ENCODE measurements at places on chromosomes 16 and 17. TPM values are rescaled to one million over a fixed set of nuclear protein-coding genes. Genes with fewer than 3 reads are reported as not detected.
A peak's percentile ranks its signal among the peaks of the same experiment; 100 is the strongest.

- no peak for DNase-seq
These were observed 144.9 kb downstream of the WWOX start for GRCh38 chr16:78244131-78244895.

GRCh38 chr16:56424791-56425438, 430 bp downstream of the AMFR start:
- DNase-seq = peak; percentile 31

DNA sequence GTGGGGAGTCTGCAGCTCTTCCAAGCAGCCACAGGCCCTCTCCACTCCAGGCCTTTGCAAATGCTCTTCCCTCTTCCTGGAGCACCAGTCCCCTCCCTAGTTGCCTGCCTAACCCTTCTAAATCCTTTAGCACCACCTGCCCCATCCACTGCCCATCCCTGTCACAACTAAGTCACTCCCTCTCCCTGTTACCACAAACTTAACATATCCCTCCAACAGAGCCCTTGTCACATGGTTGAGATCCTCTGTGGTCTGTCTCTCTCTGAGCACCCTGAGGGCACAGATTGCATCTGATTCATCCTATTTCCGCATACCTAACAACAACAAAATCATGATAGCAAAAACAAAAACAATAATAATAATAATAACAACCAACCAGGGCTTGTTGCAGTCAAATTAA, 11.0 kb upstream of the BEAN1 start:
- DNase-seq = no peak

DNA sequence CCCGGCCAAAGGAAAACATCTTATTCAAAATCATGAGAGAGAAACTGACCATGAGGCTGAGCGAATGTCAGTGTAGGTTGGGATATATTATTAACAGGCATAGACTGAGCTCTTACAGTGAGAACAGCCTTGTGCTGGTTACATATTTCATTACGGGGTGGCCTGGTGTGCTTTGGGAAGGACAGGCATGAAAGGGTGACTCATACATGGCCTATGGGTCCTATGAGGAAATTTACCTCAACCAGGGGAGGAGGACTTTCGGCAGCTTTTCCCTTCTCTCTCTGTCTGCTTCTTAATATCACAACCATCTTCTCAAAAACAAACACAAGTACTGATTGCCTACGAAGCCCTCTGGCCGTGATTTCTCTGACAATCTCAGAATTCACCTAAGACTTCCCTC, 579.1 kb downstream of the CDH13 start:
- DNase-seq = no peak

DNA sequence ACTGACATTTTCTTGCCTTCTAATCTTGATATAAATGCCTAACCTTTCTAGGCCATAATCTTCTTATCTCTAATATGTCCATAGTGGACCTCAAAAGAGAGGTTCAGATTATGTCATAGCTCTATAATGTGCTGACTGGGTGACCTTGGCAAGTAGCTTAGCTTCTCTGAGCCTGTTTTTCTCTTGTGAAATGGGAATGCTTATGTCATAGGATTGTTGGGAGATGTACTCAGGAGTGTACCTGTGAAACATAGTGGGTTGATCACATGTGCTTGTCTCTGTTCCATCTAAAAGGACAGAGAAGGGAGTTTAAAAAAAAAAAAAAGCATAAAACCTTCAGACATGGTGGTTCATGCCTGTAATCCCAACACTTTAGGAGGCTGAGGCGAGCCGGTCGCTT, 2.4 kb downstream of the MED9 start:
- DNase-seq = no peak

GRCh38 chr17:9959377-9959981, 54.4 kb upstream of the RCVRN start:
- DNase-seq = peak; percentile 41

DNA sequence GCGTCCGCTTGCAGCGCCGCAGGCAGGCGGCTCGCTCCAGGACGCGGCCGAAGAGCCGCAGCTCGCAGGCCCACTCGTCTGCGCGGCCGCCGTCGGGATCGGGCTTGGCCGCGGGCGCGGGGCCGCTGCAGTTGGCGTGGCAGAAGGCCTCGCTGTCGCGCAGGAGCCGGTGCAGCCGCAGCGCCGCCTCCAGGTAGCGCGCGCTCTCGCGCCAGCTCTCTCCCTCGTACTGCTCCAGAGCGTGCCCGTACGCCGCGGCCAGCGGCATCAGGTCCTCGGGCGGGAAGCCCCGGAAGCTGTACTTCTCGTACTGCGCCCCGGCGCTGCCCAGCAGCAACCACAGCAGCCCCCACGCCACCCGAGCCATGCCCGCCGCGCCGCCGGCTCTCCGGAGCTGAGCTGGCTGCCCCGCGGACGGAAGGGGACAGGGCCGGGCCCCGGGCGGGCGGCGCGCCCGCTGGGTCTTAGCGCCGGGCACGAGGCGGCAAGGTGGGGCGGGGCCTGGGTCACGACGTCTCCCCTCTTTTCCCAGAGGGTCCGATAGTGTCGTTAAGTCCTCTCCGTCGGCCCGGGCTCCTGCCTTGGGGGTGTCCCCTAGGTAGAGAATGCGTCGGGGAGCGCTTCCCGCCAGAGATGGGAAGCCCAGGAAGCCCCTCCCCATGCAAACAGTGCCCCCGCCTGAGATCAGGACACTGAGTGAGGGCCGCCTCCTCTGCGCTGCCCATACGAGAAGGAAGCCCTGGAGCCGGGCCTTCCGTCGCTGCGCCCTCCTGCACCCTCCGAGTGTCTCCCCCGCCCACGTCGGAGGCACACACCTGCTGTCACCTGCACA, at the start of gene P3H4:
TSS of gene P3H4 (minus strand) at position 401 of the 832 bp plus-strand sequence. CDS start at position 367, 34 bp downstream.
- peak; percentile 84 for DNase-seq

DNA sequence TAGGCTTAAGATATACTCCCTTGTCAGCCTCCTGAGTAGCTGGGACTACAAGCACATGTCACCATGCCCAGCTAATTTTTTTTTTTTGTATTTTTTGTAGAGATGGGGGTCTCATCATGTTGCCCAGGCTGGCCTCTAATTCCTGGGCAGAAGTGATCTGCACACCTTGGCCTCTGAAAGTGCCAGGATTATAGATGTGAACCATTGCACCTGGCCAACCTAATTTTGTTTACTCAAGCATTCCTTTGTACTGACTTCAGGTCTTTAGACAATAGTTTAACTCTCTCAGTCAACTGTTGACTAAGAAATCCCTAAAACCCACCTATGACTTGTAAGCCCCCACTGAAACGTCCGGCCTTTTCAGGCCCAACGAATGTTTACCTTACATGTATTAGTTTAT, 628.3 kb upstream of the CDH8 start:
- no peak for DNase-seq

DNA sequence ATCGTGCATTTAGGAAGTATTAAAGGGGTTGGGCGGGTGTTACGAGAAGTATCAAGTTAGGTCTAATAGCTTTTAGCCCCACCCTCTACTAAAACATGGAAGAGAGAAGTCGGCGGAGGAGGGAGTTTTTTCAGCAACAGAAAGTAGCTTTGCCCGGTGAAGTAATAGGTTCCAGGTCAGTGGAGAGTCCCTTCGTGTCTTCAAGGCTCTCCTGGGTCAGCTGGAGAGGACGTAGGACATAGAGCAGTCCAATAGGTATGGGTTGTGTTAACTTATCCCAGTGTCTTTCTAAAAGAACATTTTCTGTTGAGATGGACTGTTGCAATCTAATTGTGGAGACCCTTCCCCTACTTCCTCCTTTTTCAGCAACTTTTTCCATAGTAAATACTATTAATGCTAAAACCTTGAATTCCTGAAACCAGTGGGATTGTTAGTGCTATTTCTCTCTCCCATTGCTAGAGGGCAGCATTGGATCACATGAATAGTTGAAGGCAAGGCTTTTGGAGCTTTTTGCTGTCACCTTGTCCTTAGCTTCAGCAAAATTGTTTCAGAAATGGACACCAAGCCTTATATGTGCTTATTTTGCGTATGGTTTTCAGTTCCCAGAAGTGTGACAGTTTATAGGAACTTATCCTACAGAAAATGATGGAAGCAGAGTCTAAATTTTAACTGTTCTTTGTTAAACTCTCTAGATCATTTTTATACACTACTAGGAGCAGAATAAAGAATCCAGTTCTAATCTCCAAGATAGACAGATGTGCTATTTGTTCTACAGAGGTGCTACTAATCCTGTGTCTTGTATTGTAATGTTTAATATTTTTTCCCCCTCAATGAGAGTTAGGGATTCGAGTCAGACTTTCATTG, 38.4 kb downstream of the UTP18 start:
- no peak for DNase-seq

DNA sequence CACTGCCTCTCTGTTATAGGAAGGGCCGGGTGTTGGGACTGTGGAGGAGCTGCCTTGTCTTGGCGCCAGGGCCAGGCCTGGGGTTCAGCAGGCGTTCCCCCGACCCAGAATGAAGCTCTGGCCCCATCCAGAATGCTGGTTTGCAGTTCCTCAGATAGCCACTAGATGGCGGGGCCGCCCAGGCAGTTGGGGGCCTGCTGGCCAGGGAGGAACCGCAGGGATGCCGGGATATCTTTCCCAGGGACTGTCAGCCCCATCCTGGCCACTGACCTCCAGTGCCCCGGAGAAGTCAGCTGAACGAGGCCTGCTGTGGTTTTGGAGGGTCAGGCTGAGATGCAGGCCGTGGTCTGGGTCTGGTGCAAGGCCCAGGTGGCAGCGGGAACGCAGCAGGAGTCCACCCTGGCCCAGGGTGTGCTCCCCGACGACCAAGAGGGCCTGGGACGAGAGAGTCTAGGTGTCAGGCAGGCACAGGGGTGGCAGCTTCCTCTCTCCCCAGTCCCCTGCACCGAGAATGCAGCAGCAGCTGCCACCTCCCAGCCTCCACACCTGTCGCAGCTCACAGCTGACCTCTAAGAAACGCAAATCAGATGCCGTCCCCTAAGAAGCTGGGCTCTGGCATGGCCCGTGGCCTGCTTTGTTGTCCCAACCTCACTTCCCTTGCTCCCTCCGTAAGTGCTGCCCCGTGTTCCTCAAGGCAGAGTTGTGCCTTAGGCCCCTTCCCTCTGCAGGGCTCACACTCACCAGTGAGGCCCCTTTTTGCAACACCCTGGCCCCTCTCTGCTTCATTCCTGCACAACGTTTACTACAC, 51.2 kb downstream of the RMI2 start:
- peak; percentile 56 for DNase-seq

GRCh38 chr16:28924399-28924761, 658 bp downstream of the RABEP2 start:
- no peak for DNase-seq

- no peak for DNase-seq
These were observed 1.6 kb upstream of the KRT14 start for GRCh38 chr17:41588126-41588810.

GRCh38 chr17:292016-292415, 60.6 kb downstream of the RPH3AL start:
- DNase-seq = no peak

DNA sequence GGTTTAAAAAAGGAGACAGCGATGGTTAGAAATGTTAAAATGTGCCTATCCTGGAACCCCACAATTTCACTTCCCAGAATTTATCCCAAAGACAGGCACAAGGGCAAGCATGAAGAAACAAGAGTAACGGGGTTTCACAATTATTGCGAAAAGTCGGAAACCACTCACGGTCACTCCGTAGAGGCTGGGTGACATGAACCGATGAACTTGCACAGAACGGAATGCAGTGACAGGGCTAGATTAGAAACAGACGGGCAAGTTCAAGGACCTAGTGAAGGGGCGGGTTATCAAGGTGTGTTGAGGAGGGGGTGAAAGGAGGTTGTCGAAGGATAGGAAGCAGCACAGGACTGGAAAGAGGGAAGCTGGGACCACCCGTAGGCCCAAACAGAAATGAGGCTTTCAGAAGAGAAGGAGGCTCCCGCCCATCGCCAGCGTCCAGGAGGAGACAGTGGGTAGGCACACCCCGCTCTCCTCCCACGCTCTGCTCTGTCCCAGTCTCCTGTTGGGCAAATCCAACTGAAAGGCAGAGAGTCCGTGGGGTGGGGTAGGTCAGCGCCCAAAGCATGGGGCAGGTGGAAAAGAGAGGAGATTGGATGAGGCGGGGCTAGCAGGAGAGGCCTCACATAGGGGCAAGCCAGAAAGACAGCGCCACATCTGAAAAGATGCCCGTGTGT, 47.4 kb upstream of the JPH3 start:
- DNase-seq = no peak

GRCh38 chr16:65229191-65229662, 107.4 kb upstream of the CDH11 start:
- DNase-seq = no peak

USP6 gene
- total RNA-seq = 0.38 TPM

MARVELD3 gene
- 16.4 TPM for total RNA-seq

GLIS2 gene
- total RNA-seq = 78.2 TPM

MRM1 gene
- 5.4 TPM for total RNA-seq

EVPL gene
- 0.16 TPM for total RNA-seq

CDRT15 gene
- not detected for total RNA-seq

TCAP gene
- 3.0 TPM for total RNA-seq

CRHR1 gene
- 0.36 TPM for total RNA-seq

AOC2 gene
- 3.0 TPM for total RNA-seq

RTN4RL1 gene
- total RNA-seq = 0.20 TPM

GAS7 gene
- total RNA-seq = 44.0 TPM
